KBM-7 (cell line): ENCODE measurements at places on chromosomes 3 and 15.

- no peak for DNase-seq
Observed at GRCh38 chr3:69248436-69248835, 126.0 kb upstream of the LMOD3 start.

GRCh38 chr3:163218336-163218735 lies 1721.7 kb downstream of the OTOL1 start:
- DNase-seq, result no peak

DNA sequence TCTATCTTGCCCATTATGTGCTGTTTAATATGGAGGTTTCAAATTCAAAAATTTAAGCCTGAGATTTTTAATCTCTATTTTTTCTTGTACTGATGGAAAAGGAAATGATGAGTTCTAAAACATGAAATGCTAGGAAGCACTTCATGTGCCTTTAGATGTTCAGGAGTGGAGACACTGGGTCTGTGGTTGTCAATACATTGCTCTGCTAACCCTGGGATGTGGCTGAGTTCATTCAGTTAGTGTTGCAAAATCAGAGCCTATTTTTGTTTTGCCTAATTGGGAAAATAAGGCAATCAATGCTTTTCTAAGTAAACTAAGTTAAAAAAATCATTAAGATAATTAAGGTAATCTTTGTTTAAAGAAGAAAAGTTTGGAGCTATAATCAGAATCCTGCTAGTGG lies 83.1 kb downstream of the DIPK2A start:
- no peak for DNase-seq

DNA sequence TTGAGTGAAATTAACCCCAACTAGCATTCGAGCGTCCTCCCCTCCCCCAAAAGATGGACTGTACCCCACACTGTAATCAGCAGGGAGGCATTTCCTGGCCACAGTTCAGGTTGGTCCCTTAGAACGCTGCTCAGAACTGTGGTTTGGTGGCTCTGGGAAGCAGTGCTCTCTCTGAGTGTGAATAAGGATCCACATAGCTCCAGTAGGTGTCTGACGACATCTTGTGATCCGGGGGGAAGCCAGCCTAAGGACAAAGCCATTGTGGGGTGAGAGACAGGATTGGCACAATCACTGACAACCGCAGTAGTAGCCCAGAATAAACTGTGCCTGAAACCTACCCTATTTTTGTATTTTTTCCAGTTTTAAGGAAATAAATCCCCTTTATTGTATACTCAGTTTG lies 125.3 kb downstream of the IGF1R start:
- no peak for DNase-seq

GRCh38 chr15:92449476-92449875 lies 55.8 kb downstream of the ST8SIA2 start:
- DNase-seq, result no peak

GRCh38 chr15:34182942-34183341 lies 27.0 kb downstream of the KATNBL1 start:
- no peak for DNase-seq

- DNase-seq, result no peak
Observed at GRCh38 chr15:60932051-60932915, 296.8 kb downstream of the RORA start.

DNA sequence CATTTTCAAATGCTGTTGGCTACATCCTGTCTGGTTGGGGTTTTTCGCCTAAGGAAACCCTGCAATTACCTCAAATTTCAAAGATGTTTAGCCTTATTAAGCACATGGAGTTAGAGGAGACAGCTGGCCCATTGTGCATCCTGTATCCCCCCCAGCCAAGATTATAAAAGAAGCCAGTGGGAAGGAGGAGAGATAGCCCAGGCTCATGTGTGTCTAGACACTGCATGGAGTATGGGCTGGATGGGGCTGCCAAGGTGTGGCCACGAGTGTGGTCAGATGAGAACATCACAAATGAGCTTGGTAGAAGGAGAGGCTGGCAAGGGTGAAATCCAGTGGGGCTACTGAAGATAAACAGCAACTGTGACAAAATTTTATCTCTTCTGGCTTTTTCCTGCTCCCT lies 270.0 kb upstream of the TBC1D5 start:
- DNase-seq, result no peak

GRCh38 chr3:117439812-117440211 lies 730.2 kb downstream of the TUSC7 start:
- DNase-seq, result peak; percentile 67

- no peak for DNase-seq
Observed at GRCh38 chr3:148042663-148043445, 633.7 kb downstream of the ZIC1 start.

DNA sequence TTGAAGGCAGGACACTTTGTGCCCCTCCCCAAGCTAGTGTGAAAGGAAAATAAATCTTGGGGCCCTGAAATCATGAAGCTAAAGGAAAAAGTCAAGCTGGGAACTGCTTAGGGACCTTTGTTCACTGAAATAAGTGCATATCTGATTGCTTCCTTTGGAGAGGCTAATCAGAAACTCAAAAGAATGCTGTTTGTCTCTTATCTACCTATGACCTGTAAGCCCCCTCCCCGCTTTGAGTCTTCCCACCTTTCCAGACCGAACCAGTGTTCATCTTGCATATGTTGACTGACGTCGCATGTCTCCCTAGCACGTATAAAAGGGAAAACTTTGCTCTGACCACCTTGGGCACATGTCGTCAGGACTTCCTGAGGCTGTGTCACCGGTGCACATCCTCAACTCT lies 53.1 kb downstream of the SLC30A4 start:
- no peak for DNase-seq

DNA sequence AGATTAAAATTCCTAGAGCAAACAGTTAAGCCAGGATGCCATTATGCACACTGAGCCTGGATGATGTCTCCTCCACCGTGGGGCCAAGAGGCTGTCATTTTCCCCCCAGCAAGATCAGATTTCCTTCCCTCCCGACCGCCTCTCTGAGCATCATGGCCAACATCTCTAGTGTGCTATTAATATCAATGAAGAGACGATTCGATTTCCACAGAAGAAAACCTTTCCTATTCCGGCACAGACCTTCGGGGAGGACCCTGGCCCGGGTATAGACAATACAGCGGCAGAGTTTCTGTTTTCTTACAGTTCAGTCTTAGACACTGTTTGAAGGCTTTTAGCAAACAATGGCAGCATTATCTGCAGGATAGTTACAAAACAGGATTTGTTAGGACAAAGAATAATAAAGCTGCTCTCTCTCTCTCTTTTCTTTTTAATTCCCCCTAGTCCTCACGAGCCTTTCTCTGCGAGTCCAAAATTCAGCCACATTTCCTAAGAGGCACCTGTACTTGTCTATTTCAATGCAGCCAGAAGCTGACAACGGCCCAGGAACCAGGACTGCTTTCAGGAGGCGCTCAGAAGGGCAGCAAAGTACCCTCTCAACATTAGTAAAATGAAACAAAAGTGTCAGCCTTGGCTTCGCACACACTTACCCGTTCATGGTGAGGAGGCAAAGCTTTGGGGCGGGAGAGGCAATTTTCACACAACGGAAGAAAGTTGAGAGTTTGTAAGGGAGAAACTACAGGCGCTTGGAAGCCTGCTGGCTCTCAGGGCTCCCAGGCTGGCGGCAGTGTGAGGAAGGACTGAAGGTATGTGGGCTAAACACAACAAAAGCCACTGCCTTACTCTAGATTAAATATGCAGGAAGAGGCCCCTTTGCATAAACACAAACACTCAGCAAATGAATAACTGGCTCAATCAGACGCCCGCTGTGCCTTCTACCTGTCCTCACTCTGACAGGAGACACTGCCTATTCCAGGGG lies 278.0 kb downstream of the FOXP1 start:
- DNase-seq, result no peak

DNA sequence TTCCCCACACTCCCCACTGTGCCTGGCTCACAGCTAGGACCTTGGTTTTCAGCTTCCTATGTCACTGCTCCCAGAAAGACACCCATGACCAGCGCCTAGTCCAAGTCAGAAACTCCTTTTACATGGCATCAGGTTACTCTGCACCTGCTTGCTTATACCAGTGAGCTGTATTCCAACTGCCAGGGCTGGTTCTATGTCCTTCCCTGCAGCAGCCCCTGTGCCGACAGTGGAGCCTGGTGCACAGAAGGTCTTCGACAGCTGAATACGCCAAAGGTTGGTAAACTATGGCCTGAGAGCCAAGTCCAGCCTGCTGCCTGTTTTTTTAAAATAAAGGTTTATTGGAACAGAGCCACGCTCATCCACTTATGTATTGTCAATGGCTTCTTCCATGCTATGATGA lies 102.5 kb downstream of the IQSEC1 start:
- DNase-seq, result no peak

GRCh38 chr3:69186575-69187093 lies 64.2 kb upstream of the LMOD3 start:
- no peak for DNase-seq

DNA sequence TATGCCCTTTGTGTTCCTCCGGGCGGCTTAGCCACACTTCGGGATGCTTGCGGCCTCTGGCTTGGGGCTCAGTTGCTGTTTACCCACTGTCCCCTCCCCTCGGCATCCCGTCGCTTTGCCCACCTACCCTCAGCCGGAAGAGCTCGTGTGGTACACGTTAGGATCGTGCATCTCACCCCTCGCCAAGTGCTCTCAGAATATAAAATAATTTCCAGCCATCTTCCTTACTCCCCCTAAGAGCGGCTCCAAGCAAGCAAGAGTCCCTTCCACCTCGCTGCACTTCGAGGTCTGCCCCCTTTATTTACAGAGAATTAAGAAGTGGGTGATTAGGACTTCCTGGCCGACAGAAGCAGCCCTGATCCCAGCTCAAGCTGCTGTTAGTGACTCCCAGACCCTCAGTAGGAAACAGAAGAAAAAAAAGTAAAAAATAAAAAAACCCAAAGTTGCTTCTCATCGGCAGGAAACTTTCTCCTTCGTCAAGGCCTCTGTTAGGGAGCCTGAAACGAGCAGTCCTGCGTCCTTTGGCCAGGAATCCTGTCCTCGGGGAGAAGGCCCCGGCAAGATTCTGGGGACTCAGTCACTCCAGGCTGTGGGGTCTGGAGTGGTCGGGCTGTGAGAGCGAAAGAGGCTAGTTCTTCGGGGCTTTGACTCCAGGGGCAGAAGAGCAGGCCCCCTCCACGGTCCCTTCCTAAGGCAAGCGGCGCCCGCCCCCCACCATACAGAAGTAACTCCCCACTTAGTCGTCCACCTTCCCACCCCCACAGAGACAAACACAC lies 3.0 kb downstream of the MEIS2 start:
- peak; percentile 47 for DNase-seq

DNA sequence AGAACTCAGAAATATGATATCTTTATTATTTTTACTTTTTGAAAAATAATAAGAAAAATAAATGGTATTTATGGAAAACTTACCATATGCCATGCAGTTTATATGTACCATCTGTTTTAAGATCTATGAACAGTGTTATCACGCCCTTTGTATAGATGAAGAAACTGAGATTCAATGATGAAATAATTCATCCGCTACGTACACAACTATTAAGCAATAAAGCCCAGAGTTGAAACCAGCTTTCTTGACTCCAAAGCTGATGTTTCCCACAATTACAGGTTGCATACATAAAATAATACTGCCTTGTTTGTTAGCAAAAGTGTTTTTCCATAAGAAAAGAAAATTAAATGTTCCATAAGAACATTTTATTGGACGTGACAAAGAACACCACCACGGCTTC lies 67.2 kb upstream of the BCL6 start:
- DNase-seq, result no peak

- DNase-seq, result no peak
Observed at GRCh38 chr15:51024735-51025453, 69.8 kb downstream of the TNFAIP8L3 start.
